Activated CD4-positive, alpha-beta T cell treated with anti-CD3 and anti-CD28 coated beads, Interleukin-2, amount 10 ng/mL, durations not matched to agents 7 days and 5 days (primary cell): ENCODE measurements at places on chromosomes 11 and 22. TPM values are rescaled to one million over a fixed set of nuclear protein-coding genes. Genes with fewer than 3 reads are reported as not detected.
A peak's percentile ranks its signal among the peaks of the same experiment; 100 is the strongest.

CCDC73 gene
- not detected for total RNA-seq

GRCh38 chr11:22807391-22807790, 22.2 kb downstream of the SVIP start:
- no peaks in the 10 kb centered on the region for H3K27me3 ChIP-seq
- peaks cover 3% of the 10 kb centered on the region for H3K4me1 ChIP-seq
- DNase-seq = no peak
- H3K27ac ChIP-seq = no peak overlapping the region
- H3K36me3 ChIP-seq = no peaks in the 10 kb centered on the region
- H3K4me3 ChIP-seq = no peak overlapping the region

NXPE2 gene
- not detected for total RNA-seq

IL18 gene
- total RNA-seq = not detected

TEX54 gene
- not detected for total RNA-seq

FAM227A gene
- total RNA-seq = 0.02 TPM

GLYATL1 gene
- total RNA-seq = not detected

- H3K4me3 ChIP-seq = no peak overlapping the region
- H3K4me1 ChIP-seq = peaks cover 40% of the 10 kb centered on the region
- no peaks in the 10 kb centered on the region for H3K27me3 ChIP-seq
- H3K36me3 ChIP-seq = no peaks in the 10 kb centered on the region
- no peak overlapping the region for H3K27ac ChIP-seq
Observed at GRCh38 chr11:123409456-123410217, 20.4 kb upstream of the GRAMD1B start.

DNA sequence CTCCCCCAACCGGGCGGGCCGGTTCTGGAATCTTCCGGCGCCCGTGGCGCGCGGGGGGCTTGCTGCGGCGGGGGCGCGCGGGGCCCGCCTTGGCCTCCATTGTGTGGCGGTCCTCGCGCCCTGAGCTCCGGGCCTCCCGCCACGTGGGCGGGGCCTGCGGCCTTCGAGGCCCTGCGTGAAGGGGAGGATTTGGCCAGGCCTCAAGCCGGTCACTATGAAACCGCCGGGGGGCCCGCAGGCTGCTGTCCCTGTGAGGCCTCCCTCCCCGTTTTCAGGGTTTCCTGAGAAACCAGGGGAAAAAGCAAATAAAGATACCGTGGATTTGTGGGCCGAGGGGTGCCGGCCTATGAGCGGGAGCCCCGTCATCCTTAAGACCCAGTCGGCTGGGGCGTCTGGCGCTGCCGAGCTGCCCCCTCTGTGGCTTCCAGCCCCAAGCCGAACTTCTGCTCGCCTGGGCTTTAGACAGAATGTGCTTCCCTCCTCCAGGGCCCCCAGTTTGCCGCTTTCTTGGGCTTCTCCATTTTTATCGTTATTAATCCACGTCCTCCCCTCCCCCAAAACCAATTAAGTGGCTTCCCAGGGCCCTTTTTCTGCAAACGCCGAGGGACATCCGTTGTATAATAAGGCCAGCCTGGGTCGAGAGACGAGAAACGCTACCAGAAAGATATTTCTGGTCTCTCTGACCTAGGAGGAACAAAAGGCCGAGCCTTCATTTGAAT, 602 bp downstream of the EWSR1 start:
- peaks cover 47% of the 10 kb centered on the region for H3K4me1 ChIP-seq
- no peaks in the 10 kb centered on the region for H3K27me3 ChIP-seq
- DNase-seq = peak; percentile 44
- peaks cover 56% of the 10 kb centered on the region for H3K36me3 ChIP-seq

DNA sequence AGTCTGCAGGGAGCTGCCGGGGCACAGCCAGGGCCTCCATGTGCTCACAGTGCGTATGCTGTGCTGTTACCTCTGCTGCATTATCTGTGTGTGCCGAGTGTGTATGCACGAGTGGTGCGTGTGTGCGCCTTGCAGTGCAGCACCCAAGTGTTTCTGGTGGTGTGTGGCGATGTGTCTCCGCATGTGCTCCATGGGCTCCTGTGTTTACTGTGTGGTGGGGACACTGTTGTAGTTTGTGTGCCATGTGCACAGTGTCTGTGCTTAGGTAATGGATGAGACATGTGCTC, 31.4 kb downstream of the KCNC1 start:
- H3K27ac ChIP-seq = no peak overlapping the region
- H3K4me3 ChIP-seq = no peak overlapping the region
- H3K27me3 ChIP-seq = no peaks in the 10 kb centered on the region
- H3K4me1 ChIP-seq = no peaks in the 10 kb centered on the region
- no peak for DNase-seq

DNA sequence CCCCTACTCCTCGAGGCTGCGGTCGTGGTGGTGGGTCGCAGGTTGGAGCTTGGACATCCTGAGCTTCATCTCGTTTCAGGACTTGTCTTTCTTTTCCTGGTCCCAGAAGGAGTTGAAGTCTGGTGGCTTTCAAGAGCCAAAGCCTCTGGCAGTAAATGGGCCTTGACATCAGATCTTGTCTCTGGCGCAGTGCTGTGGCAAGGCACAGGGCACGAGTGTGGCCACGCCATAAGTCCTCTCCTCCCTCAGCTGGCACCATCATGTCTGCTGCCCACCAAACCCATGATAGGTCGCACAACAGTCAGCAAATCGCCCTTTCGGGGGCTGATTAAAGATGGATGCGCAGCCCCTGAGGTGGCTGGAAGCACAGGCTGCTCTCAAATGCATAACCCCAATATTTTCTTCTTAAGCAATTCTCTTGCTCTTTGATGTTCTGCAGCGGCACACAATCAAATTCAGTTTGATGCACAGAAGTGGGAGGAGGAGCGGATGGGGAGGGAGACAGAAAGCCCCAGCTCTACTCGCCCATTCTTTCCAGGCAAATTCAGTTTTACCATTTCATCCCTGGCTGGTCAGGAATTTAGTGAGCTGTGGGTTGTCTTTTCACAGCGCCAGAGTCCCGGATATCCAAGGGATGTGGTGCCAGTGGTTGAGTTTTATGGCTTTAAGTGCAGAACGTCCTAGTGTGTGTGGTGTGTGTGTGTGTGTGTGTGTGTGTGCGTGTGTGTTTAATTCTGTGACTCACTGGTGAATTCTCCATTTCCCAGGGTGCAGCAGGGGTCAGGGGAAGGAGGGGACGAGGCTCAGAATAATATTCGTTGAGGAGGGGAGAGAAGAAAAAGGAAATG, 162.0 kb downstream of the DSCAML1 start:
- H3K27ac ChIP-seq = no peak overlapping the region
- peaks cover 2% of the 10 kb centered on the region for H3K27me3 ChIP-seq
- no peaks in the 10 kb centered on the region for H3K36me3 ChIP-seq
- H3K4me3 ChIP-seq = no peak overlapping the region
- no peak for DNase-seq
- no peaks in the 10 kb centered on the region for H3K4me1 ChIP-seq

GRCh38 chr22:47374273-47374771, 611.9 kb downstream of the TBC1D22A start:
- H3K4me1 ChIP-seq = no peaks in the 10 kb centered on the region
- no peaks in the 10 kb centered on the region for H3K27me3 ChIP-seq
- H3K4me3 ChIP-seq = no peak overlapping the region
- no peaks in the 10 kb centered on the region for H3K36me3 ChIP-seq

- H3K27me3 ChIP-seq = no peaks in the 10 kb centered on the region
- peaks cover 54% of the 10 kb centered on the region for H3K4me1 ChIP-seq
- peaks cover 54% of the 10 kb centered on the region for H3K36me3 ChIP-seq
- no peak for DNase-seq
Observed at GRCh38 chr11:62574363-62575071, 826 bp upstream of the EEF1G start.

OR4D5 gene
- total RNA-seq = not detected

DNA sequence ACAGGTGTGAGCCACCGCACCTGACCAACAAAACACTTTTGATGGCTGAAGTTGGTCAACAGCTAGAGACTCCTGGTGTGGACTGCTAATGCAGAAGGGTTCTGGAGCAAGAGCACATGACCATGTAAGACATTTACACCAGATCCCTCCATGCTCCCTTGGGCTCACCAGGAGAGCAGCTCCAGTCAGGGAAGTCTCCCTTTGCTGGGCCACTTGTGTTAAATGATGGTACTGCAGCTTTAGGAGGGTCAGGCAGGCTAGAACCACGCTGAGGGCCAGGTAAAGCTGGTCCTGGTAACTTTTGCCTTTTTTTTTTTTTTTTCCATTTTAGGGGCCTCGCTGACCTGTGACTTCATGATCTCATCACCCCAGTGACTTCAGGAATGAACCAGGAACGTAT, 146.4 kb downstream of the FBXO7 start:
- H3K36me3 ChIP-seq = no peaks in the 10 kb centered on the region
- DNase-seq = no peak
- H3K27ac ChIP-seq = no peak overlapping the region
- no peaks in the 10 kb centered on the region for H3K27me3 ChIP-seq
- no peaks in the 10 kb centered on the region for H3K4me1 ChIP-seq
- H3K4me3 ChIP-seq = no peak overlapping the region

RAG1 gene
- 0.25 TPM for total RNA-seq

LSP1 gene
- total RNA-seq = 668 TPM

- H3K27ac ChIP-seq = peak overlapping the region; percentile 63
- no peak for DNase-seq
- peaks cover 4% of the 10 kb centered on the region for H3K27me3 ChIP-seq
- H3K36me3 ChIP-seq = no peaks in the 10 kb centered on the region
- H3K4me1 ChIP-seq = peaks cover 35% of the 10 kb centered on the region
Observed at GRCh38 chr22:36197065-36197440, 4.6 kb downstream of the APOL4 start.

DNA sequence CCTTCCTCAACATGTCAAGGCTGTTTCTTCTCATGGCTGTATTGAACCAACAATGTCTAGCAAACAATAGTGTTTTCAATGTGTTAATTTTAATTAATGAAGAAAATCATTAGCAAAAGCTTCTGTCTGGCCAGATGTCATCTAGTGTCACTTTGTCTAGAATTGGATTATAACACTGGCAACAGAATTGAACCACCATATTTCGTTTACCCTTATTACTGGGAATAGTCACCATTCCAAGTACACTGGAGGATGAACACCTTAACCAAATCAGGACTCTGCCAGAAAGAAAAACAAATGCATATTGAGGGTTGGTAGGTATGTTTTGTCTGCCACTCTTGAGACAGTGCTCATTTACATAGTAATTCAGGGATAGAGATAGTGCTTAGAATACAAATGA, 146.2 kb downstream of the LRRC4C start:
- no peak overlapping the region for H3K4me3 ChIP-seq
- H3K27me3 ChIP-seq = no peaks in the 10 kb centered on the region
- no peak overlapping the region for H3K27ac ChIP-seq
- no peak for DNase-seq
- H3K36me3 ChIP-seq = no peaks in the 10 kb centered on the region

DNA sequence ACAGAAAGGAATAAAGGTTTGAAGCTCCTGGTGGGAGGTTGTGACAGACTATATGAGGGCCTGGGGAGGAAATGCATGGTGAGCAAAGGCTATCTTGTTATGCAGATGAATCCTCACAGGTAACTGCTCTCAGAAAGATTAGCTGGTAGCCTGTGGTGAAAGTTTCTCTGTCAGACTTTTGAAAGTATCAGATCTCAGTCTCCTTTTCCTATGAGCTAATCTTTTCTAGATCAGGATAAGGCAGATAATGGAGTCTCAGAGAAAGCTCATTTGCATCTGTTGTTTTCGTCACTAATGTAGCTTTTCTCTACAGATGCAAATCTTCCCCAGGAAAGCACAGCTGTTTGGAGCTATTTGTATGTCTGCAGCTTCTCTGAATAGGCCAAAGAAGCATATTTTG, 21.0 kb upstream of the OR6X1 start:
- DNase-seq = no peak
- no peaks in the 10 kb centered on the region for H3K4me1 ChIP-seq
- no peak overlapping the region for H3K4me3 ChIP-seq
- H3K27ac ChIP-seq = no peak overlapping the region
- H3K36me3 ChIP-seq = no peaks in the 10 kb centered on the region
- peaks cover 4% of the 10 kb centered on the region for H3K27me3 ChIP-seq

GRCh38 chr11:75896843-75897419, 81.9 kb downstream of the UVRAG start:
- no peak for DNase-seq
- H3K4me3 ChIP-seq = no peak overlapping the region
- peaks cover 7% of the 10 kb centered on the region for H3K36me3 ChIP-seq
- peaks cover 3% of the 10 kb centered on the region for H3K4me1 ChIP-seq

DNA sequence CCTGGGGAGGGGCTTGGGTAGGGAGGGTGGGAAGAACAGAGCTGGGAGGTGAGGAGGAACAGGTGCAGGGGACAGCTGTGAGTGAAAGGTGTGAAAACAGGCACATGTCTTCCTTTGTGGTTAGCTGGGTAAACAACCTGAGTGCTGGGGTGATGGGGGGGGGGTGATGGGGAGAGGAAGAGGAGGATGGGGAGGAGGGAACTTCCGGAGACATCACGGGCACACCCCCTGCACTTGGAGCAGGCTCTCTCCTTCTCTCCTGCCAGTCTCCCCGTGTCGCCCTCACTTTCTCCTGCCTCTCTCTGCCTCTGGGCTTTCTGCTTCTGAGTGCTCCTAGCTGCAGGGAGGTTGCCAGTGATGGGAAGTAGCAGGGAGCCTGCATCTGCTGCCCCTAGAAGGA, 8.8 kb downstream of the CXCR5 start:
- DNase-seq = peak; percentile 76
- H3K27me3 ChIP-seq = no peaks in the 10 kb centered on the region
- H3K36me3 ChIP-seq = peaks cover 20% of the 10 kb centered on the region
- H3K27ac ChIP-seq = peak overlapping the region; percentile 91

GRCh38 chr11:126991596-126991995, 9.0 kb downstream of the KIRREL3 start:
- no peaks in the 10 kb centered on the region for H3K4me1 ChIP-seq
- H3K36me3 ChIP-seq = no peaks in the 10 kb centered on the region
- no peak overlapping the region for H3K4me3 ChIP-seq
- H3K27ac ChIP-seq = no peak overlapping the region
- H3K27me3 ChIP-seq = peaks cover 15% of the 10 kb centered on the region

DNA sequence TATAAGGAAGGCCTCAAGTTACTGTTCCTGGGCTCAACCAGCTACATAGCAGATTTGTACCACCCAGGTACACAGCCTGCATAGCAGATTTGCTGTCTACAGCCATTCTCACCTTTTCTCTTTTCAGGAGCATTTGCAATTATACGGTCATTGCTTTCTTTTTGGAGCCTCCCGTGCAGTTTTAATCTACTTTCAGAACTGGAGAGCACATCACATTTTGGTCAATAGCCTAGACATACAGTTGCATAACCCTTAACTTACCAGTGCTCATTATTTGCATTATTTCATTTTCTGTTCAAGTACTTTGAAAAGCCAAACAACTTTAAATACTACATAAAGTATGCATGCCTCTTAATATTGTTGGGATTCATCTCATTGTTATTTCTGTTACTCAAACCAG, 150.5 kb upstream of the SORL1-AS1 start:
- H3K27ac ChIP-seq = no peak overlapping the region
- H3K4me1 ChIP-seq = peaks cover 5% of the 10 kb centered on the region
- DNase-seq = no peak
- peaks cover 83% of the 10 kb centered on the region for H3K36me3 ChIP-seq
- no peak overlapping the region for H3K4me3 ChIP-seq

- no peak overlapping the region for H3K27ac ChIP-seq
- H3K4me1 ChIP-seq = no peaks in the 10 kb centered on the region
- H3K36me3 ChIP-seq = no peaks in the 10 kb centered on the region
Observed at GRCh38 chr11:124536520-124536919, 6.9 kb downstream of the OR8B12 start.

- peaks cover 12% of the 10 kb centered on the region for H3K36me3 ChIP-seq
- no peak overlapping the region for H3K27ac ChIP-seq
- H3K4me1 ChIP-seq = peaks cover 21% of the 10 kb centered on the region
- no peak for DNase-seq
- H3K27me3 ChIP-seq = no peaks in the 10 kb centered on the region
Observed at GRCh38 chr11:123518496-123519054, 88.5 kb downstream of the GRAMD1B start.
